ENCODE measurements at places on chromosomes 1 and 21.
A peak's percentile ranks its signal among the peaks of the same experiment; 100 is the strongest.

- no peak for DNase-seq
- H3K4me3 ChIP-seq: no peak overlapping the region
- peaks cover 26% of the 10 kb centered on the region for H3K4me1 ChIP-seq
- peak overlapping the region; percentile 99 for H3K27ac ChIP-seq
- no peaks in the 10 kb centered on the region for H3K27me3 ChIP-seq
These were observed 58.1 kb downstream of the HLCS start for GRCh38 chr21:36908260-36908908.

- H3K36me3 ChIP-seq: no peaks in the 10 kb centered on the region
- no peaks in the 10 kb centered on the region for H3K27me3 ChIP-seq
- H3K4me3 ChIP-seq: no peak overlapping the region
- no peaks in the 10 kb centered on the region for H3K4me1 ChIP-seq
- H3K27ac ChIP-seq: no peak overlapping the region
These were observed 31.2 kb downstream of the MACO1 start for GRCh38 chr1:25461849-25462248.

GRCh38 chr1:199549421-199549820 lies 478.1 kb upstream of the NR5A2 start:
- H3K27me3 ChIP-seq: no peaks in the 10 kb centered on the region
- H3K27ac ChIP-seq: no peak overlapping the region
- no peak overlapping the region for H3K4me3 ChIP-seq
- no peaks in the 10 kb centered on the region for H3K36me3 ChIP-seq
- H3K4me1 ChIP-seq: no peaks in the 10 kb centered on the region

DNA sequence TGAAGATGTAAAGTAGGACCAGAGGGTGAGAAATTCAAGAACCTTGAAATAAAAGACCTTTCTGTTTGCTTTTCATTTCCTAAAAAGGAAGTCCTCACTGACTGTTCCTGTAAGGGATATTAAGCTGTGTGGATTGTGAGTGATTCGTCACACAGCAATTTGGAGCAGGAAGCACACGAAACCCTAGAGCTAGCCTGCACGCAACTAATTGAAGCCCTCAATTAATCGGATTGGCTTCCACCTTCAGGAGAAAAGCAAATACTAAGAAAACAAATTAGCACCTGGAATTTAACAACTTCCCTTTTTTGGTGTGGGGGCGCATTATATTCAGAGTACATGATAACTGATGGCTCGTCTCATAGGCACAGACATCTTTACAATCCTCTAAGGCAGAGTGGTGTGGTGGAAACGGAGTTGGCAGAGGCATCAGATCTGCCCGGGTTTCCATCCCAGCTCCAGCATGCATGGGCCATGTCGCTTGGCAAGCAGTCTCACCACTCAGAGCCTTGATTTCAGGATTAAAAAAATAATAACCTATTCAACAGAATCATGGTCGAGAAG lies 95.2 kb downstream of the KCNJ15 start:
- DNase-seq: no peak
- H3K36me3 ChIP-seq: no peaks in the 10 kb centered on the region
- no peak overlapping the region for H3K4me3 ChIP-seq
- no peaks in the 10 kb centered on the region for H3K27me3 ChIP-seq
- H3K27ac ChIP-seq: no peak overlapping the region

GRCh38 chr1:1402072-1402900 lies 3.2 kb upstream of the CCNL2 start:
- H3K36me3 ChIP-seq: peaks cover 4% of the 10 kb centered on the region
- no peaks in the 10 kb centered on the region for H3K27me3 ChIP-seq
- H3K27ac ChIP-seq: peak overlapping the region; percentile 74
- peaks cover 19% of the 10 kb centered on the region for H3K4me1 ChIP-seq
- H3K4me3 ChIP-seq: no peak overlapping the region
- DNase-seq: peak; percentile 60

DNA sequence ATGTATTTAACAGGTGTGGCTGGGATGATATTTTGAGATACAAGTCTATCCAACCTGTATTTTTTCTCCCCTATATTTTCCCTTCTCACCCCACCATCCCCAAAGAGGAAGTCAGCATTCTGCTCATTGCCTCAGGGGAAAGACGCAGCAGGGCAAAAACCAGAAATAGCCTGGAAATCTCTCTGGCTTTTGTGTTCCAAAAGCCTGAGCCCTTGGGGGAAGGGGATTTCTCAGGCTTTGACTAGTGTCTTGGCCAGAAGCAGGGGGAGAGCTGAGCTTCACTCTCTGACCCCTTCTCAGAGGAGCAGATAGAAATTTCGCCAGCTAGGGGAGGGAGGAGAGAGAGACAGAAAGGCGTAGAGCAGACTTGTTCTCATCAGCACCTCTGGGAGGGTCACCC lies 244.7 kb downstream of the RRAGC start:
- H3K27ac ChIP-seq: no peak overlapping the region
- H3K4me3 ChIP-seq: no peak overlapping the region
- H3K27me3 ChIP-seq: no peaks in the 10 kb centered on the region
- H3K36me3 ChIP-seq: no peaks in the 10 kb centered on the region

DNA sequence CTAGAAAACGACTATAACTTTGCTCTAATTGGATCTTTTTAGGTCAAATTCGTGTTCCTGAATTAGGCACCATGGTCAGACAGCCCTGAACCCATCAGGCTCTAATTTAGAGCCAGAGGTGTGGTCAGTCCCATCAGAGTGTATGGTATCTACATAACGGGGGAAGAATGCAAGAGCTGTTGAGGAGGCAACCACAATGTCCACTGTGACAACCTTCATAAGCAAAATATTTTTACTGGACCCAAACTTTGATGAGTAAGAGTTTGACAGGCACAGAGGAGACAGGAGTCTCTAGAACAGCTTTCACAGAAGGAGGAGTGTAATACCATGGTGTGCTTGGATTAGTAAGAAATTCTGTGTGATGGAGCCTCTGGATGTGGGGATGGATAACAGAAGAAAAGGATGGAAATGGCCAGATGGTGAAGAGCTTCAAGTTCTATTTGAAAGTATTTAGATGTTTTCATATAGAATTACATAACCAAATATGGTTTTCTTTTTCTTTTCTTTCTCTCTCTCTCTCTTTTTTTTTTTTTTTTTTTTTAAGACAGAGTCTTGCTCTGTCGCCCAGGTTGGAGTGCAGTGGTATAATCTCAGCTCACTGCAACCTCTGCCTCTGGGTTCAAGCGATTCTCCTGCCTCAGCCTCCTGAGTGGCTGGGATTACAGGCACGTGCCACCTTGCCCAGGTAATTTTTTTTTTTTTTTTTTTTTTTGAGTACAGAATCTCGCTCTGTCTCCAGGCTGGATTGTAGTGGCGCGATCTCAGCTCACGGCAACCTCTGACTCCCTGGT lies 24.9 kb downstream of the UBE2U start:
- H3K27me3 ChIP-seq: no peaks in the 10 kb centered on the region
- no peaks in the 10 kb centered on the region for H3K4me1 ChIP-seq
- no peak for DNase-seq
- no peak overlapping the region for H3K27ac ChIP-seq
- H3K4me3 ChIP-seq: no peak overlapping the region
- no peaks in the 10 kb centered on the region for H3K36me3 ChIP-seq

- no peak overlapping the region for H3K27ac ChIP-seq
- no peak for DNase-seq
- no peak overlapping the region for H3K4me3 ChIP-seq
These were observed 48.9 kb downstream of the C4BPA start for GRCh38 chr1:207152792-207153468.

- no peaks in the 10 kb centered on the region for H3K36me3 ChIP-seq
- no peak overlapping the region for H3K27ac ChIP-seq
- no peaks in the 10 kb centered on the region for H3K4me1 ChIP-seq
- no peak overlapping the region for H3K4me3 ChIP-seq
- peak; percentile 36 for DNase-seq
These were observed 121.6 kb downstream of the NTMT2 start for GRCh38 chr1:170267317-170267716.

DNA sequence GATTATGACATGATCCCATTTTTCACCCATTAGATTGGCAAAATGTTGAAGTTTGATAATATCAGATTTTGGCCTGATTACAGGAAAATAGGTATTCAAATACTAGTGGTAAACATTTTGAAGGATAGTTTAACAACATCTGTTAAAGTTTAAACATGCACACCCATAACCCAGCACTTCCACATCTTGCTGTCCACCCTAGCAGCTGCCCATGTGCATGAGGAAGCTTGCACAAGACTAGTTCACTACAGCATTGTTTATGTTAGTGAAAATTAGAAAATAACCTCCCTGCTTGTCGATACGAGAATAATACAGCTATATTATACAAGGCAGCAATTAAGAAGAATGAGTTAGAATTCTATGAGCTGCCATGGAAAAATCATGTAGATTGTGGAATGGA lies 127.6 kb downstream of the C1orf21 start:
- H3K27me3 ChIP-seq: no peaks in the 10 kb centered on the region
- H3K4me1 ChIP-seq: no peaks in the 10 kb centered on the region
- H3K36me3 ChIP-seq: no peaks in the 10 kb centered on the region
- no peak for DNase-seq
- H3K27ac ChIP-seq: no peak overlapping the region
- no peak overlapping the region for H3K4me3 ChIP-seq

DNA sequence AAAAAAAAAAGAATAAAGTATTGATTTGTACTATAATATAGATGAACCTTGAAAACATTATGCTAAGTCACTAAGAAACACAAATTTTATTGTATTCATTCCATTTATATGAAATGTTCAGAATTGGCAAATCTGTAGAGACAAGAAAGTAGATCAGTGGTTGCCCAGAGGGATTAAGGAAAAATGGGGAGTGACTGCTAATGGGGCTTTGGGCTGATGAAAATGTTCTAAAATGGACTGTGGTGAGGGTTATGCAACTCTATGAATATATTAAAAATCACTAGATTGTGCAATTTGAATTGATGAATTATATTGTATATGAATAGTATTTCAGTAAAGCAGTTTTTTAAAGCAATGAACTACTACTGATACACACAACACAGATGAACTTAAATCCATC lies 10.0 kb downstream of the GDAP2 start:
- H3K36me3 ChIP-seq: no peaks in the 10 kb centered on the region
- no peak overlapping the region for H3K4me3 ChIP-seq
- H3K27ac ChIP-seq: no peak overlapping the region
- H3K27me3 ChIP-seq: no peaks in the 10 kb centered on the region
- no peak for DNase-seq

- no peaks in the 10 kb centered on the region for H3K4me1 ChIP-seq
- H3K4me3 ChIP-seq: no peak overlapping the region
These were observed 328.0 kb upstream of the B3GALT2 start for GRCh38 chr1:193514397-193514796.

DNA sequence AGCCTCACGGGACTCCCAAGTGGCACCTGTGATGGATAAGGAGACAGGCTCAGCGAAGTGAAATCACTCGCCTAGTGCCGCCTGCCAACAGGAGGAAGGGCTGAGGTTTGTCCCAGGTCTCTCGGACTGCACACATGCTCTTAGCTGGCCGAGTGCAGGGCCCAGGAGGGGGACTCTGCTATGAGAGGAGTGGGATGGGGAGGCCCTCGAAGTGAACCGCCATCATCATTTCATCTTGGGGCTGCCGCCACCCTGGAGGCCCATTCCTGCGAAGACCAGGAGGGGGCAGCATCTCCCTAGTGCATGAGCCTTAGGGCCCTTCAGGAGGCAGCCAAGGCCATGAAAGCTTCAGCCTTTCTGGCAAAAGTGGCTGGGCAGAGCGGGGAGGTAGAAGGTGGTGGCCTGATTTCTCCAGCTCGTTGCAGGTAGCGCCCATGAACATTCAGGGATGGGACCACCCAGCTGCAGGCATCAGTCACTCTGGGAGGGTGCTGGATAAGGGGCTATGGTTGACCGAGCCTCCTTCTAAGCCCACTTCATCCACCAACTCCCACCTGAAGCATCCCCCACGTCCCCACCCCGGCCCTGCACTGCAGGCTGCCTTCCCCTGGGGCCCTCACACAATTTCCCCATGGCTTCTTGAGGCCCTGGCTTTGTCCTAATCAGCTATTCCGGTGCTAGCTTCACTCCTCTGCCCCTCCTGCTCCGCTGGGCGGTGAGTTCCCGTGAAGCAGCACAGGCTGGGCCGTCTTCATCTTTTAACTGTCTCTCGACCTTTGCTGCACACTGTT lies 17.2 kb upstream of the RASSF5 start:
- no peak overlapping the region for H3K4me3 ChIP-seq
- DNase-seq: peak; percentile 82
- H3K36me3 ChIP-seq: no peaks in the 10 kb centered on the region
- H3K4me1 ChIP-seq: peaks cover 3% of the 10 kb centered on the region
- no peaks in the 10 kb centered on the region for H3K27me3 ChIP-seq

GRCh38 chr1:18166341-18166740 lies 58.7 kb downstream of the IGSF21 start:
- DNase-seq: no peak
- no peaks in the 10 kb centered on the region for H3K27me3 ChIP-seq
- no peaks in the 10 kb centered on the region for H3K4me1 ChIP-seq
- no peak overlapping the region for H3K4me3 ChIP-seq

- H3K4me3 ChIP-seq: no peak overlapping the region
- DNase-seq: peak; percentile 23
- H3K4me1 ChIP-seq: no peaks in the 10 kb centered on the region
- H3K27me3 ChIP-seq: no peaks in the 10 kb centered on the region
These were observed 11.2 kb downstream of the MYOC start for GRCh38 chr1:171641076-171641864.

GRCh38 chr21:43658769-43659135 lies 536 bp downstream of the HSF2BP start:
- no peak for DNase-seq
- H3K36me3 ChIP-seq: no peaks in the 10 kb centered on the region
- peaks cover 10% of the 10 kb centered on the region for H3K4me1 ChIP-seq
- peak overlapping the region; percentile 85 for H3K4me3 ChIP-seq

GRCh38 chr1:97500760-97501159 lies 420.1 kb downstream of the DPYD start:
- H3K4me3 ChIP-seq: no peak overlapping the region
- no peak for DNase-seq

- no peak overlapping the region for H3K4me3 ChIP-seq
- H3K4me1 ChIP-seq: peaks cover 7% of the 10 kb centered on the region
- no peak overlapping the region for H3K27ac ChIP-seq
- no peaks in the 10 kb centered on the region for H3K27me3 ChIP-seq
- H3K36me3 ChIP-seq: no peaks in the 10 kb centered on the region
- no peak for DNase-seq
These were observed 40.2 kb upstream of the ZNF124 start for GRCh38 chr1:247212012-247212411.

DNA sequence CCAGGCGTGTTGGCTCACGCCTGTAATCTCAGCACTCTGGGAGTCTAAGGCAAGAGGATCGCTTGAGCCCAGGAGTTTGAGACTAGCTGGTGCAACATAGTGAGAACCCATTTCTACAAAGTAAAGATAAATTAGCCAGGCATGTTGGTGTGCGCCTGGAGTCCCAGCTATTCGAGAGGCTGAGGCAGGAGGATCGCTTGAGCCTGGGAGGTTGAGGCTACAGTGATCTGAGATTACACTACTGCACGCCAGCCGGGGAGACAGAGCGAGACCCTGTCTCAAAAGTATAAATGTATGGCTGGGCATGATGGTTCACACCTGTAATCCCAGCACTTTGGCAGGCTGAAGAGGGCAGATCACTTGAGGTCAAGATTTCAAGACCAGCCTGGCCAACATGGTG lies 51.5 kb upstream of the LBR start:
- H3K27ac ChIP-seq: no peak overlapping the region
- H3K4me1 ChIP-seq: peaks cover 11% of the 10 kb centered on the region
- no peaks in the 10 kb centered on the region for H3K27me3 ChIP-seq
- no peaks in the 10 kb centered on the region for H3K36me3 ChIP-seq
- no peak overlapping the region for H3K4me3 ChIP-seq
- DNase-seq: no peak

All from Caco-2 (cell line).